ENCODE measurements at places on chromosomes 6 and 20.

DNA sequence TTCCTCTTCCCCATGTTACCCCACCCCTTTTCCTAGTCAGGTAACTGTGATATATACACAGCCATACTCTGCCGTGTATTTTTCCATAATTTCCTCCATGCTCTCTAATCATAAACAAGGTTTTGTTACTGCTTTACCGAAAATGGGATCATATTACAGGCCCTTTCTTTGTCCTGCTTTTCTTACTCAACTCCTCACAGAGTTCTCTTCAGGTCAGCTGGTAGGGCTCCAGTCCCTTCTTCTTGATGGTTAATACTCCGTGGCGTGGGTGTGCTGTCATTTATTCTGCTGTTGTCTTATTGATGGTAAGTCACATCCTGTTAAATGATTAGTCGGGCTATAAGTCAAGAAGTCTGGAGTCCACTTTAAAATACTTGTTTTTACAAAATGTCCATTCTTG lies 24.9 kb upstream of the PI16 start:
- DNase-seq, result no peak

DNA sequence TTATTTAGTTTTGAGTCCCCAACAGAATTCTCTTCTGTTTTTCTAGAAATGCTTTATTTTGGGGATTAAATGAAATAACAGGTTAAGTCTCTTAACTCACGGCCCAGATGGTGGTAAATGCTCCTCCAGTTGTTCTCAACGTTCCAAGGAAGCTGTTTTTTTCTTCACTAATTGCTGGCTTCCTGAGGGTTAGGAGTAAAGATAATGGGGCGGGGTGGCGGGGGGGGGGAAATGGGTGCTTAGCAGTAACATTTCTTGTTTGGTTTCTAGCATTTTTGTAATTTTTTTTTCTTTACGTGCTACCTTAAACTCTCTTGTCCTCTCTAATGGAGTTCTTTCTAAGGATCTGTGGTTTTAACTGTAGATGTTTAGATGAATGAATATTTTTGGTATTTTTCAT lies 2.2 kb downstream of the SRSF3 start:
- DNase-seq, result no peak

- DNase-seq, result no peak
Observed at GRCh38 chr6:132520953-132521352, 8.0 kb upstream of the STX7 start.

GRCh38 chr6:13678255-13678983 lies 33.2 kb downstream of the RANBP9 start:
- DNase-seq, result no peak

DNA sequence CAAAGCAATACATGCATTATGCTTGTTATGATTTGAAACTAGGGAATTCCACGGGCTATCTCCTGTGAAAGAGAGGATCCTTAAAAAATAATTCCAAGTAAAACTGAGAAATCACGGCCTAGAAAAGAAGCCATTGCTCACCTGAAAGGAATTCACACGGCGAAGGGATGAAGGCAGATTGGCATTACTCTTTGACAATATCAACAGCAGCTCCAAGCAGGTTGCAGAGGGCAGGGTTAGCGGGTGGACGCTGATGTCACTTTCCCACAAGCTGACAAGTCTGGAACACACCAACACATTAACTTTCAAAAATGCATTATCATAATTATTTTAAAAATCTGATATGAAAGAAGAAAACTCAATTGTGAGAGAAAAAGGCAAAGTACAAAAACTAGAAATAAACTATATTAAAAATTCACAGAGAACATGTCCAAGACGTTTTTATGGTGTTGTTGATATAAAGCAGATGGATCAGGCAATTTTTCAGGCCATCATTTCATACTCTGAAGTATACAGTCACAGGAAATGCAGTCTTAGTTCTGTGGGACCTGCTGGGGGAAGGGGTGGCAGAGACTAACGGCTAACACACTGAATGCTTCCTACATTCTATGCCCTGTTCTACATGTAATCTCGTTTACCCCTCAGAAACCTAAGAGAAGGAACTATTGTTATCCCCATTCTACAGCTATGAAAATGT lies 108.3 kb downstream of the UBE3D start:
- DNase-seq, result no peak

DNA sequence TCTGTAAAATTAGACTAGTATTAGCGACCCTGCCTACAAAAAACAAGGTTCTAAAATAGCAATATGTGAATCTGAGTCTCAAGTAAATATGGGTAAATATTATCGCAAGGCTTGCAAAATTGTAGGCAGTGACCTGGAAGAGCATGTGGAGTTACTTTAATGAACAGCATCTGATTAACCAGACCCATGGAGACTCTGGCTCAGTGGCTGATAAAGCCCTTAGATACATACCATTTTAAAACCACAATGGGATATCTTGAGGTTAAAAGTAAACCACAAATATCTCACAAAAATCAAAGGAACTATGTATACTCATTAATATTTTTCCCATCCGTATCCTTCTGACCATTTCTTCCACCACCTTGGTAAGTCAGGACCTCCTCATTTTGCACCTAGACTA lies 187.0 kb downstream of the MTFR2 start:
- no peak for DNase-seq

GRCh38 chr6:169235286-169235685 lies 18.4 kb downstream of the THBS2 start:
- no peak for DNase-seq

- DNase-seq, result no peak
Observed at GRCh38 chr20:57573242-57573641, 12.3 kb downstream of the PCK1 start.

DNA sequence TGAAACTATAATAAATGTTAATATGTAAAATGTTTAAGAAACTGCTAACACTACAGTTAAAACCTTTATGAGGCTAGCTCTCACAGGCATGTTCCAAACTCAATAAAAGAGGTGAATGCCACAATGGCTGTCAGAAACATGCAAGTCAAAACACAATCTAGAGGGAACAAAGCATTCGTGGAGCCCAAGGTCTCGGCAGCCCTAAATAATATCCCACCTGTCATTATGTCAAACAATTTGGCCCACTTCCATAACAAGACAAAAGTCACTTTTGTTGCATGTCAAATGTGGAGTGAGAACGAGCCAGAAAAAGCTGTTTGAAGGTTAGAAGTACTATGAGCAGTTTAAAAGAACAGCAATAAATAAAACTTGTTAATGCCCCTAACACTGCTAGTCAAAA lies 181.9 kb downstream of the GMDS start:
- no peak for DNase-seq

DNA sequence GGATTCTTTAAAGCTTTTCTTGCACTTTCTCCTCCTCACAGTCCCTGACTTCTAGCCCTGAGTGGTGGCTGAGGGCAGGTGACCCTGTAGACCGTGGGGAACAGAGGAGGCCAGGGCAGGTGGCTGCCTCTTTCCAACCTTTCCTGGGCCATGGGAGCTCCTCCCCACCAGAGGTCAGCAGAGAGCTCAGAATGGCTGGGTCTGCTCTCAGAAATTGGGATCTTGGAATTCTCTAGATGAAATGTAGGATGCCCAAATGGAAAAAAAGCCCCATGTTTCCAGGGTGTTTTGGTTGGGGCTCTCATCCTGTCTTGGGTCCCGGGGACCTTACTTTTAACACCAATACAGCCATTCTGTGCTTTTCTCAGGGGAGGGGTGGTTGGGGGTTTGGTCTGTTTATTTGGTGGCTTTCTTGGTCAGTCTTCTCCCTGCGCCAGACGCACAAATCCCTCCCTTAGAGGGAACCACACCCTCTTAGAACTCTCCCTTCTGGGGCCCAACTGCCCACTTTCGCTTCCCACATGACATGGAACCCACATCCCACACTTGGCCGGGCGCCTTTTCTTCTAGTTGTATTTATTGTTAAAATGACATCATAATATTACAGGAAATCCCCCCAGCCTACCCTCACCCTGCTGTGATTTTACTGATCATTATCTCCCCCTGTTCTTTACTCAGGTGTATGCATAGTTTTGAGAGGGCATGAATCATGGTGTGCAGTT lies 17.9 kb downstream of the GNAS start:
- peak; percentile 33 for DNase-seq

- DNase-seq, result no peak
Observed at GRCh38 chr6:108874470-108875160, 26.4 kb downstream of the ARMC2 start.

DNA sequence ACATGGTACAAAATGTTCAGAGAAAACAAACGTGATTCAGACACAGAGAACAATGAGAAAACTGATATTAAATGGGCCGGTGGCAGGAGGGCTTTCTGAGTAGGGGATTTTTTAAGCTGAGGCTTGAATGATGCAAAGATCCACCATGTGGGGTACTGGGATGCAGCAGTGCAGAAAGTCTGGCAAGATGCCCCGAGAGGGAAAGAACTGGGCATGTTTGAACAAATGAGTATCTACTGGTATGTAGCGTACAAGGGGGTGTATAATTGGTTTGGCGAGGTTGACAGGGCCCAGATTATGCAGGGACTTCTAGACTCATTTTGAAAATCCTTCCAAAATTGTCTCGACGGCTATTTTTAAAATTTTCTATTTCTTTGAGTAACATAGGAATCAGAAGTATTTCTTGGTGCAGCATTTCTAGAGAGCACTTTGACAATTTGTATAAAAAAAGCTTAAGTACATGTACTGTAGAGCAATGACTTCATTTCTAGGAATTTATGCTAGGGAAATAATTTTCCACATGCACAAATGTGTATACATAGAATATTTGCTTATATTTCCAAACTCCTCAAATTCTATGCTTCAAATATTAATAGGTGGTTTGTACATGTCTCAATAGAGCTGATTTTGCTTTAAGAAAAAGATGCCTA lies 119.6 kb upstream of the DOK5 start:
- DNase-seq, result no peak

DNA sequence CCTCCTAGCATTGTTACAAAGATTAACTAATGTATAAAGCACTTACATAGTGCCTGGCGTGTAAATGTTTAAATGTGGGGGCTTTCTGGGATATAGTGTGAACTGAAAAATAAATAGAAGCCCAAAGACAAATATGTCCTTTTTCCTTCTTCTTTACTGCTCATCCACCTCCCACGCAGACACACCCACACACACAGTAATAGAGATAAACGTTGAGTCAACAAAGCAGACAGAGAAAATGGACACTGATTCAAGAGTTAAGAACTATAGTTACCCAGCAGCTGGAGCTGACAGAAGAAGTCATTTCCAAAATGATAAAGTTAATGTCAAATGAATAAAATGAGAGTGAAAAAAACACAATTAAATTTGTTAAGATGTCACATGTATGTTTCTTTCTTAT lies 68.3 kb downstream of the FHL5 start:
- DNase-seq, result no peak

Measured in stimulated activated CD8-positive, alpha-beta memory T cell treated with anti-CD3 and anti-CD28 coated beads, Interleukin-2, amount 100 ng/mL, for 1 hour (primary cell).